EH (cell line): ENCODE measurements at places on chromosomes 3 and 15.
A peak's percentile ranks its signal among the peaks of the same experiment; 100 is the strongest.

DNA sequence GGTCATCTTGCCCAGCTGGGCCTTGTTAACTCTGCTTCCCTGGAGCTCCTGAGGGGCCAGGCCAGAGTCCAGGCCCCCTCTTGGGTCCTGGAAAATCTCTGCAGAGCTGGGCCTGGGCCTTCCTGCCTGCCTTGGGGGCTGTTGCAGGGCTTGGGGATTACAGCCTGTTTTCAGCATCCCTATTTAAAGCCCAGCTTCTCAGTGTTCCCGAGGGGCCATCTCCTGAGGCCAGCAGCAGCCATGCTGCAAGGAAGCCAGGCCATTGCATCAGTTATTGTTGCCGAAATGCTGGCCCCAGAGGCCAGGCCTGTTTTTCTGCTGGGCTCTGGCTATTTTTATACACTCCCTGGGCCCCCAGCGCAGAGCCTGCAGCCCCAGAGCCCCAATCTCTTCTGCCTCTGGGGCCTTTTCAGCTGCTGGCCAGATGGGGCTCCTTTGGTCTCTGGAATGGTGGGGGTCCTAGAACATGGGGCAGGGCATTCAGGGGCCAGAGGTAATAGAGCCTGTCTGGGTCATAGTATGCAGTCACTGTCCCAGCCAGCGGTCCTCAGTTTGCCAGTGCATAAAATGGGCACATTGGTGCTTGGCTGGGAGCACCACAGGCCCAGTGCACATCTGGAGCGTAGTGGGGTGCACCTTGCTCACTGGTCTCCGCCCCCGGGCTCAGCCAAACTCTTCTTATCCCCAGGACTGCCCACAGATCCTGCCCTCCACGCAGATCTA lies 28.5 kb downstream of the PLXNA1 start:
- peak; percentile 57 for DNase-seq

DNA sequence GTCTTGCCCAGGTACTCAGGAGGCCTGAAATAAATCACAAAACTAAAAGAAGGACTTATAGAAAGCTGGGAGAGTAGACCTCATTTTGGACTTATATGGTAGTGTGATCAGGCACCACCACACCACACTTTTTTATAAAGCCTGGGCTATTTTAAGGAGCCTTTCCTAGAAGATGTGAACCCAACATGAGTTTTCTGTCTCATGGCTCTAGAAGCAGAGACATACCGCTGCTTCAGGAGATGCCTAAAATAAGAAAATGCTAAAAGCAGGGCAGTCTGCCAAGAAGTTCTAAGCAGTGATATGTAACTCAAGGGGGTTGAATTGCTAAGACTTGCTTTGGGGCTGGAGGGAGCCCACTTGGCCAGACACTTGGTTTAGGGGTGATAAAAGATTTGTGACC lies 49.6 kb downstream of the SUMF1 start:
- peak; percentile 73 for DNase-seq

DNA sequence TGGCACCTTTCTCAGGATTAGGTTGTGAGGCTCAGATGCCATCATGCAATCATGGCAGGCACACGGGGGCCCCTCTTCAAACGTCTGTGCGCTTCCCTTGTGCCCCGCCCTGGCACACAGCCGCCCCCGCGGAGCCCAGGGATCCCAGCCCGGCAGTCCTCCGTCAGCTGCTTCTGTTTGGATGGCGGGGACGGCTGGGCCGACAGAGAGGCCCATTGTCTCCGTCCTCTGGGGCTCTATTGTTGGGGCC lies 849 bp upstream of the HDAC11 start:
- no peak for DNase-seq

- peak; percentile 40 for DNase-seq
Observed at GRCh38 chr3:66561367-66561766, 60.5 kb upstream of the LRIG1 start.

DNA sequence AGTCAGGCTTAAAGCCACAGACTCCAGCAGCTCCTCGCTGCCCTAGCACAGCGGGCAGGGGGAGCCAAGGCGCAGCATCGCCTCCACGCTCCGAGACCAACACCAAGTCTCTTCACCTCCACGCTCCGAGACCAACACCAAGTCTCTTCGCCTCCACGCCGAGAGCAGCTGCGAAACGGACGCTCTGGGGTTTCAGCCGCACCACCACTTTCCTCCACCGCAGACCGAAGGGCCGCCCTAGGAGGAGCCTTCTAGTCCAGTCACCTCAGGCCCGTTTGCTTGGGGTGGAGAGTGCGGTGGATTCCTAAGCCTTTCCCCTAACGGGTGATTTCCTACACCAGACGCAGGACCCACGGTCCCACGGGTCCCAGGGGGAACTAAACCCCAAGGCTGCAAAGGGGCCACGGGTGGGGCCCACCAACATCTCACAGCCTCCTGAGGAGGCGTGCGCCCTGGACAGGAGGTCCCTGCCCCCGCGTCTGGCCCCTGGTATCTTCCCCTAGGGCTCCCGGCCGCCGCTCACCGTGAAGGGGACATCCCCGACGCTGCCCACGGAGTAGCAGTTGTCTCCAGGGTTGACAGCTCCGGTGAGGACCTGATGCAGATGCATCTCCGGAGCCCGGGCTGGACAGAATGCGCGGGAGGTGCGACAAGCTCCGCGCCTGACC lies 501 bp downstream of the DMXL2 start:
- DNase-seq: peak; percentile 71

GRCh38 chr3:153628591-153628990 lies 466.6 kb downstream of the RAP2B start:
- DNase-seq: peak; percentile 13

DNA sequence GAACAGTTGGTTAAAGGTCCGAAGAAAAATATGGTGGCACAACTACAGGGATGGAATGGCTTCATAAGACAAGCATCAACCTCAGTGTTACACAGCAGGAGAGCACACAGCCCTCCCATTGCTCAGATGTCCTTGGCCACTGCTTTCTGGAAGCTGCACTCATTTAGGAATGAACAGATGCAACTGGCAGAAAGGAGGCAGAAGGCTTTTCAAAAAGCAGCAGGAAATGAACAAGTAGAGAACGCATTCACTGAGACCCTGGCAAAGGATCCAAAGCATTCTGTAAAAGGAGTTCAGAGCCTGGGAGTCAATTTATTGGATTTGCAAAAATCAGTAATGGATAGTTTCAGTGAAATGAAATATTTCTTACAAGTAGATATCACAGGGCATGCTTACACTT lies 101.1 kb downstream of the PDZRN3 start:
- no peak for DNase-seq

- DNase-seq: no peak
Observed at GRCh38 chr3:3296979-3297381, 117.5 kb upstream of the CRBN start.

DNA sequence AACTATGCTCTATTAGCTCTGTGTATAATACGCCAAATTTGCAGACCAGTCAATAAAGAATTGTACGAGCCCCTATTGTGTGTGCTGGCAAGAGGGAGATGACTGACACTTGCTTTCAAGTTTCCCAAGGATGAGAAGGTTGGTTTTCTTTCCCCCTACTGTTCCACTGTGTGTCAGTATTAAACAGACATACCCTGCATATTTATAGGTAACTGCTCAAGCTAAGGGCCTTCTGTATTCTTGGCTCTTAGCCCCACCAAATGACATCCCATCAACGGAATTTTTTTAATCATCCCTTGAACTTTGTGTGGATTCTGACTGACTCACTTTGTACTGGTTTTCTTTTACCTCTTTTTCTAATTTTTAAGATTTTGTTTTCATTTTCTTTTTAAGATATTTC lies 60.6 kb upstream of the GYG1 start:
- peak; percentile 87 for DNase-seq

- DNase-seq: no peak
Observed at GRCh38 chr15:77620297-77620696, 12.4 kb downstream of the LINGO1 start.

DNA sequence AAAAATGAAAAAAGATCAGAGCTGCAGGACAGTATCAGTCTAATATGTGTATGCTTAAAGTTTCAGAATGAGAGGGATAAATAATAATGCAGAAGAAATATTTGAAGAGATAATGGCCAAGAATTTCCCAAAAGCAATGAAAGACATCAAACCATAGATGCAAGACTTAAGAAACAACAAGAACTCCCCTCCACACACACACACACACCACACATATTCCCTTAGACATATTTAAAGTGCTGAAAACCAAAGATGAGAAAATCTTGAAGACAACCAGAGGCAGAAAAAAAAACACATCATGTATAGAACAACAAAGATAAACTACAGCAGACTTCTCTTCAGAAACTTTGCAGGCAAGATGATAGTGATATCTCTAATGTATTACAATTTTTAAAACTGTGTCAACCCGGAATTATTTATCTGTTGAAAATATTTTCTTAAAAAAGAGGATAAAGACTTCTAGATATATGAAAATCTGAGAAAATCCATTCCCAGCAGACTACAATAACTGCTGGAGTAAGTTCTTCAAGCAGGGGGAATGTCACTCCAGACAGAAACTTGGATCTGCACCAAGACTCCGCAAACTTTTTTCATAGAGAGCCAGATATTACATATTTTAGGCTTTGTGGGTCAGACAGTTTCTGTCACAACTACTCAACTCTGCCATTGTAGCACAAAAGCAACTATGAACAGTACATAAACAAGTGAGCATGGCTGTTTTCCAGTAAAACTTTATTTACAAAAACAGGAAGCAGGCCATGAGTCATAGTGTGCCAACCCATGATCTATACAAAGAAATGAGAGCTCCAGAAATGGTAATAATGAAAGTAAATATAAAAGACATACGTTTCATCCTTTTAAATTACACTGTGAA lies 223.4 kb upstream of the CGNL1 start:
- peak; percentile 36 for DNase-seq

DNA sequence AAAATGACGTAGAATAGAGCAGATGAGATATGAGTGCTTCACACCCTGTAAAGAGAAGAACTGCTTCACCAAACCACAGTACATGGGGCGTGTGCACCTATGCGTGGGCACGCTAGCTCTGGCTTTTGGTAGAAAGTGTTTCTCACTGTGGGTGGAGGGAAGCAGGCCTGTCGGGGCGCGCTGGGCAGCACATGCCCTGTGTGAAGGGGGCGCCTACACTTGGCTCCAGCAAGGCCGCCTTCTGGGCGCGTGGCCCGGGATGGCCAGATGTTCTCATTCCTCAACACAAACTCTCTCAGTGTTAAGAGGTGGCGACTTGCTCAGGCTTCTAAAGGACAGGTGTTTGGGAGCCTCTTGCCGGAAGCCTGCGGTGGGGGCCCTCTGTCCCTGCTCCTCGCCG lies 90.0 kb downstream of the FBLN2 start:
- no peak for DNase-seq

- no peak for DNase-seq
Observed at GRCh38 chr15:54540721-54541120, 562.5 kb downstream of the UNC13C start.

DNA sequence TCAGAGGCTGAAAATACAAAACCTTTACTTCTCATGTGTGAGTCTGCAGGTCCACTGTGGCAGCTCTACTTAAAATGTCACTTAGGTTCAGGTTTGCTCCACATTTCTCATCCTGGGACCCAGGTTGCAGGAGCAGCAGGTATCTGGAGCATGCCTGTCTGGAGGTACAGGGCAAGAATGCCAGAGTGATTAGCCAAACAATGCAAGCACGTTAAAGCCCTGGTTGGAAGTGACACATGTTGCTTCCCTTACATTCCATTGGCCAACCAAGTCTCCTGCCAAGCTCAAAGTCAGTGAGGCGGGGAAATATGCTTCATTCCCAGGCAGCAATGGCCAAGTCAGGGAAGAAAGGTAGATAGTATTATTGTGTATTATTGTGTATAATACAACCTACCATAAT lies 76.8 kb upstream of the ARL6 start:
- DNase-seq: no peak

DNA sequence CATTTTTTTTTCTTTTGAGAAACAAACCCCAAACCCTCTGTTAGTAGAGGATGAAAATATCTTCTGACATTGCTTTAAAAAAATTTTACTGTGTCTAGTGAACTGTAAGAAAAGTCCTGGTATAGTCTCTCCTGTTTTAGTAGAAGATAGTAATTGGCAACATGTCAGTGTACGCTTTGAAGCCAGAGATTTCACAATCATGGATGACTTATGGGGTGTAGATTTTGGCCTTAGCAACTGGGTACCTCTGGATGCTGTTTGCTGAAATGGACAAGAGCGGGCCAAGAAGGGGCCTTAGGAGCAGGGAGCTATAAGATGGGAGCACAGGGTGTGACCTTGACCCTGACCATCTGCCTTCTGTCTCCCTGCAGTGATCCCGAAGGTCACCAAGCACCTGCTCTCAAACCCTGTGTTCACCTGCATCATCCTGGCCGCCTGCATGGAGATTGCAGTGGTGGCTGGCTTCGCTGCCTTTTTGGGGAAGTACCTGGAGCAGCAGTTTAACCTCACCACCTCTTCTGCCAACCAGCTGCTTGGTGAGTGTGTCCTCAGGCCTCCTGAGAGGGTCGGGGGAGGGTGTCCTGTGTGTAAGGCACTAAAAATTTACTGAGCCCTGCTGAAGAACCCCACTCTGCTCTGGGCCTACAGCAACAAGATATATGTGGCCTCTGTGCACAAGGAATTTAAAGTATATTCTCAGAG lies 266.7 kb downstream of the SLCO3A1 start:
- no peak for DNase-seq

DNA sequence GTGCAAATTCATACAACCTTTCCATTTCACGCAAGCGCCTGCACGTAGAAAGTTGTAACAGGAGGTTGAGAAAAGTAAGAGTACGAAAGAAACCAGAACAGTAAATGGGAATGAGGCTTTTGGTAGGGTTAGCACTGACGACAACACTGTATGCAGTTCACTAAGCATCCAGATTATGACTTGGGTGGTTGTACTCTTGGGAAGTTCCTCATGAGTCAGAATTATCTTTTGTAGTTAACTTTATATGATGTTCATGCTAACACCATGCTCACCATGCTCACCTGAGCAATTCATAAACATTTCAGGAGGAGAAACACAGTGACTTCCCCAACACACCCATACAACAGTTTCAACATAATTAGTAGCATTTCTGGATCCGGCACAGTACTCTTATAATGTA lies 3.0 kb upstream of the LPP start:
- no peak for DNase-seq

DNA sequence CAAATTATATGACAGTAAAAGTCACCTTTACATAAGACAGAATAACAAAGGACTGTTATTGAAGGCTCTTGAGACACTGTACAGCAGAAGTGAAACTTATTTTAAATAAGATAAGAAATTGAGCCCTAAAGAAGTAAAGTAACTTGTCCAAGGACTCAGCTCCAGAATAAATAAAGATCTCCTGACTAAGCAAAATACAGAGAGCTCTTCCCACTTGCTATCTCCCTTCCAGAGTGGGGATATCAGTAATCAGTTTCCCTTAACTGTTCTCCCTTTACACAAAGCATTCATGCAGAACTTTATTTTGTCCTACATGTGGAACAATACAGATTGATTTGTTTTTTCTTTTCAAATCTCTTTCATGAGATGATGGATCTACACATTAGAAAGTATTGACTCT lies 129.5 kb upstream of the BHLHE40 start:
- DNase-seq: no peak
